Fibroblast of skin of right quadriceps (primary cell): ENCODE measurements at places on chromosomes 6 and 20.

DNA sequence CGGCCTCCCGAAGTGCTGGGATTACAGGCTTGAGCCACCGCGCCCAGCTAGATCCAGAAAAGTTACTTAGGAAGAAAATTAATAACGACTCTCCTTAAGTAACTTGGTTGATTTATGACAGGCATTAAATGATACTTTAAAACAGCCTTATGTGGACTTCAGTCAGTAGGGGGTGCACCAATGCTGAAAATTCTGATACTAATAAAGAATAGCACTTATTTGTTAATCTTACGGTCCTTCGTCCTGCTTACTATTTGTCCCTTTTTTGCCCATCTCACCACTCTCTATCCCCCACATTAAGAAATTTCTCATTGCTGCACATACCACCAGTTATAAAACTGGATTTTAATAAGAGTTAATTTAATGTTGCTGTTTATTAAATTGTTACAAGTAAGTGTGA lies 12.7 kb upstream of the PRELID3B start:
- peak; percentile 9 for DNase-seq

GRCh38 chr20:49303065-49303552 lies 25.3 kb upstream of the ZNFX1 start:
- DNase-seq: peak; percentile 42

GRCh38 chr20:44959638-44960102 lies 527 bp downstream of the TOMM34 start:
- peak; percentile 59 for DNase-seq

GRCh38 chr6:26097268-26097875 lies 10.1 kb downstream of the HFE start:
- DNase-seq: peak; percentile 57

- no peak for DNase-seq
Measured at GRCh38 chr6:134585517-134585873, 267.6 kb upstream of the SGK1 start.

GRCh38 chr20:62666736-62667529 lies 24.6 kb downstream of the SLCO4A1 start:
- DNase-seq: no peak

- peak; percentile 11 for DNase-seq
Measured at GRCh38 chr6:12818324-12818723, 101.8 kb downstream of the PHACTR1 start.

GRCh38 chr6:137867685-137868509 lies 838 bp downstream of the TNFAIP3 start:
- DNase-seq: no peak

- DNase-seq: peak; percentile 100
Measured at GRCh38 chr6:149012040-149012545, 265.3 kb downstream of the UST start.

- no peak for DNase-seq
Measured at GRCh38 chr20:1436263-1436662, 30.4 kb downstream of the NSFL1C start.

GRCh38 chr6:7763881-7764280 lies 38.0 kb downstream of the BMP6 start:
- DNase-seq: no peak

DNA sequence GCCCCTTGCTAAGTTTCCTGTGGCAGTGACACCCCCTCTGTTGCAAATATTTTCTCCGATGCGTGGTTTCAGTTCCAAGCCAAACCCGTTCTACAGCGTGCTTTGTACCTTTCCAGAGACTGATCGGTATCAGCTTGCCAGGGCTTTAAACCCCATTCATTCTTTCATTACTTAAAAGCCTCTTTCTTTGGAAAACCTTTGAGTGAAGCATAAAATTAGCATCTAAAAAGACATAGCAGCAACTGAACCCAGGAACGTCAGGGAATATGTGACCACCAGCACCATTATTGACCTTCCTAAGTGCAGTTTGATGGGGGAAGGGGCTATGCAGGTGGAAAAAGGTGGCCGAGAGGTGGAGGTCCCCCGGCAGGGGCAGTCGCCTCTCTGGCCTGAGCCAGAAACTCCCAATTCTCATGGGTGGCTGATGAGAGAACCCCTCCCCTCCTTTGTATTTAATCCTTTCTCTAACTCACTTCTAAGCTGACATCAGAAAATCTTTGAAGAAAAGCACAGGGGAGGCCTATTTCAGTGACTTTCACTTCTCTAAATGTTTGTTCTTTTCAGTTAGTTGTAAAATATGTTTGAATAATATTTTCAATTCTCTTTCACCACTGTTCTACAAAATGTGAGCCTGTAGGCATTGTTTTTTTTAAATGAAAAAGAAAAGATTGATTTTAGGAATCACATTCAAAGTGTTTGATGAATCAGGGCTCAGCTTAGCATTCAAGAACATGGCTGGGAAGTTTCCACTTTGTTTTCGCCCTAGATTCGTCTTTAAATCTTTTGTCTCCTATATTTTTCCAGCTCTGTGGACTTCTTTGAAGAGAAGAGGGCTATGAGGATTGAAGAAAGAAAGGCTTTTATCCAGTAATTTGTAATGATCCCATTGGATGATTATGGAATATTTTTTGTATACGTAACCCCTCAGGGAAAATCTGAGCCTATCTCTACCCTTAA lies 89.2 kb downstream of the RSPH3 start:
- no peak for DNase-seq

- DNase-seq: no peak
Measured at GRCh38 chr6:157436219-157436943, 55.4 kb downstream of the ZDHHC14 start.

- DNase-seq: no peak
Measured at GRCh38 chr20:18405826-18406225, 61.0 kb downstream of the DZANK1 start.

GRCh38 chr6:104887350-104887749 lies 27.6 kb upstream of the HACE1 start:
- DNase-seq: peak; percentile 48

DNA sequence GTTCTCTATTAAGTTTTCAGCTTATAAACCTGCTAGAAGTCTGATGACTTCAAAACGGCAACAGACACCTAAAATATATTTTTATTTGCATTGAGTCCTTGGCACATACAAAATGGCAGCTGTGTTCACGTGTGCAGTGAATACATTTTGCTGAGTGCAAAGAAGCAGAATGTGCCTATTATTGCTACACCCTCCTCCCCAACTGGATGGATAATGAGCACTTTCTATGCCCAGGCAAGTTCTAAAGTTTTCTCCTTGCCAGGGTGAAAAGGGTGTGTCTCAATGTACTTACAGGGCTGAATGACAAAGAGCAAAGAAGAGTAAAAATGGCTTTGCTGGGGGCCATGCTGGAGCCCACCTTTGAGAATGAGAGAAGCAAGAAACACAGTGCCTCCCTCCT lies 4.0 kb upstream of the FERMT1 start:
- DNase-seq: no peak

GRCh38 chr6:151412909-151413308 lies 21.6 kb upstream of the ZBTB2 start:
- DNase-seq: no peak

DNA sequence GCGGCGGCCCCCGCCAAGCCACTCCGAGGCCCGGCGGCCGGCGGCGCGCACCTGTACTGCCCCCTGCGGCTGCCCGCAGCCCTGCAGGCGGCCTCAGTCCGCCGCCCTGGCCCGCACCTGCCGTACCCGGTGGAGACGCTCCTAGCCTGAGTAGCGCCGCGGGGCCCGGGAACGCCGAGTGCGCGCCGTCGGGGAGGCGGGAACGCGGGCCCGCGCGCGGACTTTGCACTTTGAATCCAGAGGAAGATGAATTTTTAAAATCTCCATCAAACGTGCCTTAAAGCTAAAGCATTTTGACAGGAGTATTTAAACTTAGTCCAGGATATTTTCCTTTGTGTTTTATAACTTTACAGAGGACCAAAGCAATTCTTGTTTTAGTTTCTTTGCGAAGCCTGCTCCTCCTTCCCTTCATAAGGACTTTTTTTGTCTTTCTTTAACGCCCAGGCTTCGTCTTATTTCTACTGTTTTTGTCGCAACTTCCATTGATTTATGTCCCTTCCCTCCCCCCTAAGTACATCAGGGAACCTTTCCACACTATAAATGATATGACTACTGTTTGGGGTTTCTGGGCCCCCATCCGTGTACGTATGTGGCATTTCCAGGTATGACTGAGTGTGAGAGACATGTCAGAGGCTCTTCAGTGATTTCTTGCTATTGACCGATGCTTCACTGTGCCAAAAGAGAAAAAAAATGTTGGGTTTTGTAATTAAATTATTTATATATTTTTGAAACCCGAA lies 2.0 kb downstream of the FOXQ1 start:
- no peak for DNase-seq

DNA sequence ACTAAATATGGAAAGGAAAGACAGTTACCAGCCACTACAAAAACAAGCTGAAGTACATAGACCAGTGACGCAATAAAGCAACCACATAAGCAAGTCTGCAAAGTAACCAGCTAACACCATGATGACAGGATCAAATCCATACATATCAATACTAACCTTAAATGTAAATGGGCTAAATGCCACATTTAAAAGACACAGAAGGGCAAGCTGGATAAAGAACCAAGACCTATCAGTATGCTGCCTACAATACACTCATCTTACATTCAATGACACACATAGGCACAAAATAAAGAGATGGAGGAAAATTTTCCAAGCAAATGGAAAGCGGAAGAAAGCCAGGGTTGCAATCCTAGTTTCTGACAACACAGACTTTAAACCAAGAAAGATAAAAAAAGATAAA lies 24.1 kb downstream of the HLA-C start:
- no peak for DNase-seq

DNA sequence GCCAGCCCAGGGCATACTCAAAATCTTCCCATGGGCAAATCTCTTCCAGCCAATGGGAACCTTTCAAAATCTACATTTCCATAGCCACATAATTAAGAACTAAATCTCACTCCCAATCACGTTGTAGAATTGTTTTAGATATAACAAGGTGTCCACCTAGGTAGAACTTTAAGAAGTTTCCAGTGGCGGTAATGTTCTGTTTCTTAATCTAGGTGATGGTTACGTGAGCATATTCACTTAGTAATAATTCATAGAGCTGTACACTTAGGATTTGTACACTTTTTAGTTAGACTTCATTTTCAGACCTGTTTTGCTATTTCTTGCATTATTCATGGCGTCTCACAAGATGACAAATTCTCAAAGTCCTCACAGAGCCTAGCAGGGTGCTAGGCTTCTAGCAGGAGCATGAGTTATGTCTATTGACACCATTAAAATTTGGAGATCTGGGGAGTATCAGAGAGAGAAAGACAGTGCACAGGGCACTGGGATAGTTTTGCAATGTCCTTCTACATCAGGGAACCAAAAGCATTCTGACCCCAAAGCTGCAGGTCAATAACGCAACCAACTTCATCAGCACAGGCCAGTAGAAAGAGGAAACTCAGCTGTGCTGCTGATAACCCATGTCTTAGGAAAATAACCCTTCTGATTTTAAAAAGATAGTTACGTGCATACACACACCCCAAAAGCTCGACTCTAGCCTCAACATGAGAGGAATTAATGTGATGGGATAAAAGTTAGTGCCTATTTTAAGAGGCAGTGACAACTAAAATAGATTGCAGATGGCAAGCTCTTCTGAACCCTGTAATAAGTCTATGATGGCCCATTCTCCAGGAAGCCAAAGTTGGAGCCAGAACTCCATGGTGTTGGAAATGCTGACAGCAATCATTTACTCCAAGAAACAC lies 518.1 kb upstream of the JARID2 start:
- DNase-seq: no peak

GRCh38 chr20:64044484-64045247 lies 4.8 kb downstream of the SOX18 start:
- peak; percentile 25 for DNase-seq
